ENCODE measurements at places on chromosomes 5 and 9. TPM values are rescaled to one million over a fixed set of nuclear protein-coding genes. Genes with fewer than 3 reads are reported as not detected.

Gene LECT2
- not detected for total RNA-seq

Gene GLRA1
- total RNA-seq = not detected

Gene HTR1A
- total RNA-seq = not detected

Gene ITGA2
- 5.0 TPM for total RNA-seq

Gene PIP5KL1
- 1.3 TPM for total RNA-seq

Gene ADAM19
- total RNA-seq = 29.2 TPM

Gene PCDHA6
- 0.83 TPM for total RNA-seq

Gene FAM78A
- 4.0 TPM for total RNA-seq

Gene ADGRD2
- total RNA-seq = not detected

Gene GPR150
- 0.92 TPM for total RNA-seq

Gene GFRA3
- total RNA-seq = 8.4 TPM

Gene ADRB2
- 4.2 TPM for total RNA-seq

Gene TAF11L11
- total RNA-seq = not detected

Gene WNT8A
- not detected for total RNA-seq

DNA sequence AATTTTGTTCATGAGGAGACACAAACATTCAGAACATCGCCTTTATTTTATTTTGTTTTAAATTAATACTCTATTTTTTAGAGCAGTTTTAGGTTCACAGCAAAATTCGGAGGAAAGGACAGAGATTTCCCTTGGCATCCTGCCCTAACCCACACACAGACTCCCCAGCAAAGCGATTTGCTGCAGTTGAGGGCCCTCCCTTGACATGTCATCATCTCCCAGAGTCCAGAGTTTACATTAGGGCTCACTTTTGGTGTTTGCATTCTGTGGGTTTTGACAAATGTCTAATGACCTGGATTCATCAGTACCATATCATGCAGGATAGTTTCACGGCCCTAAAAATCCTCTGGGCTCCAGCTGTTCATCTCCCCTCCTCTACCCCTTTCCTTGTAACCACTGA lies 33.6 kb upstream of the COL5A1 start:
- no peak for DNase-seq

GRCh38 chr5:154494036-154494435 lies 16.0 kb upstream of the HAND1 start:
- DNase-seq = no peak

GRCh38 chr5:18048449-18048848 lies 414.2 kb downstream of the TAF11L14 start:
- DNase-seq = no peak

GRCh38 chr9:126421567-126422428 lies 95.2 kb downstream of the MVB12B start:
- DNase-seq = no peak

- no peak for DNase-seq
Observed at GRCh38 chr9:69276775-69277174, 48.2 kb upstream of the ENTREP1 start.

DNA sequence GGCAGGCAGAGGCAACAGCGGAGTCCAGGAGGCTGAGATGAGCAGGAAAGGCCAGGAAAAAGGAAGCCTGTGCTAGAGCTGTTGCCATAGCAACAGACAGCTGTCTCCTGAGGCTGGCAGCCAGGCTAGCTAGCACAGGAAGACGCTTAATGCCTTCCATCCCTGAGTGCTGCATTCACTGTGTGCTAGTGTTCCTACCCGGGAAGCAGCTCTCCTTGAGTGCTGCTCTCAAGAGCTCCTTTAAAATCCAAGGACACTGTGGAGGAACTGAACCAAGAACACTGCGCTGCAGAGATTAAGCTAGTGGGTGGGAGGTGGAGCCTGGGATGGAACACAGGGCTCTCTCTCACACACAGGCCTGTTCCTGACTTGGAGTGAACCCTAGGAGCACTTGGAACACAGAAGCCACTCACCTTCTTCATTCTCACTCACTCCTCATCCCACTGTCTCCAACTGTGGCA lies 53.5 kb upstream of the IL7R start:
- DNase-seq = no peak

GRCh38 chr9:17476401-17476800 lies 102.5 kb upstream of the SH3GL2 start:
- no peak for DNase-seq

- DNase-seq = no peak
Observed at GRCh38 chr5:158937381-158937952, 162.2 kb downstream of the EBF1 start.

GRCh38 chr9:92563116-92564100 lies 27.6 kb upstream of the ECM2 start:
- DNase-seq = no peak

DNA sequence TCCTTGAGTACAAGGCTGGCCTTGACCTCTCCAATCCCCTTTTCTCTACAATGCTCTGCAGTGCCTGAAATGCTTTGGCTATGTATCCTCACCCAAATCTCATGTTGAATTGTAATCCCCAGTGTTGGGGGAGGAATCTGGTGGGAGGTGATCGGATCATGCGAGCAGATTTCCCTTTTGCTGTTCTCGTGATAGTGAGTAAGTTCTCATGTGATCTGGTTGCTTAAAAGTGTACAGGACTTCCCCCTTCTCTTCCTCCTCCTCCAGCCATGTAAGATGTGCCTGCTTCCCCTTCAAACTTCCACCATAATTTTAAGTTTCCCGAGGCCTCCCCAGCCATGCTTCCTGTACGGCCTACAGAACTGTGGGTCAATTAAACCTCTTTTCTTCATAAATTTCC lies 28.5 kb upstream of the AKNA start:
- no peak for DNase-seq

GRCh38 chr9:120876842-120877240 lies at the start of gene PHF19:
Gene PHF19, minus strand, starts transcription at chr9:120877188. Its CDS starts 2,447 bp downstream, at chr9:120874741.
- DNase-seq = no peak

DNA sequence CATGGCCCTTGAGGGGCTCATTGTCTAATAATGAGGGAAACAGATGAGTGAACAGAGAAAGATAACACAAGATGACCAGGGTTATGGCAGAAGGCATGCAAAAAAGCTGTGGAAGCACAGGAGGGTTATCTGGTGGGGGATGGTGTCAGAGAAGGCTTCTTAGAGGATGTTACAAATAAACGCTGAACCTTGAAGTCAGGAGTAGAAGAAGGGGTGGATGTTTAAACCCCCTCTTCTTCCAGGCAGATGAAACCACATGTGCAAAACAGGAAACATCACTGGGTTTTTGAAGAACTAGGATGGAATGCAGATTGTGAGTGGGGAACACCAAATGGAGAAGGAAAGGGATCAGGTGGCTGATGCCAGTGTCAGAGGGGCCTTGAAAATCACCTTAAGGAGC lies 41.8 kb upstream of the NR5A1 start:
- no peak for DNase-seq

DNA sequence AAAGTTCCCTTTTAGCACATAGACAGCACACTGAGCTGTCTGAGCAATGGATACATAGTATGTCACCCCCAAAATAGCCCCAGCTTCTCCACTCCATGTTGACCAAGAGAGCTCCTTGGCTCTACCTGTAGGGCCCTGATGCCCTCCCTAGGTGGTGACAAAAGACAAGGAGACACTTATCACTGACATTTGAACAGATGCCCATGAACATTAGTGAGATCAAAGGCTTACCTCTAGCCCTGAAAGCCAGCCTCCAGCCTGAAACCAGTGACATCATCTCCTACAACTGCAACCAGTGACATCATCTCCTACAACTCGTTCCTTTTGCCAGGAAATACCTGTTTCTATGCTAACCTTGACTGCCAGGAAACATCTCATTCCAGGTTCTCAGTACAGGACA lies 122.7 kb downstream of the FSTL4 start:
- no peak for DNase-seq

- no peak for DNase-seq
Observed at GRCh38 chr9:111662576-111663300, 1.3 kb downstream of the GNG10 start.

GRCh38 chr5:32022638-32023037 lies 151.5 kb downstream of the GOLPH3 start:
- no peak for DNase-seq

- DNase-seq = no peak
Observed at GRCh38 chr9:37587521-37587920, 4.9 kb downstream of the TOMM5 start.

DNA sequence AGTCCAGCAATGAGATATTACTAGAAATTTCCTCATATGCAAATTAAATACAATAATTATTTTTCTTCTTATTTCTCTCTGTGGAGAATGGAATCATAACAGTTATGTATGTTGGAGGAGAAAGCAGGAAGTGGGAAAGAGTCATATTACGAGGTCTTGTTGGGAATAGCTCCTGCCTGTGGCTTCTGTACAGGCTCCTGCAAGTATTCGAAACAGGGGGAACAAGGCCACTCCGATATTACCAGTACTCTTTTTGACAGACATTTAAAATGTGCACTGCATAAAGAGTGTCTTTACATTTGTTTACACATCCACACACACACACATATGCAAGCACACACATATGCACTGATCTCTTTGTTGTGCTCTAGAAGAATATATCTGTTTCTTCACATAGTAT lies 812.0 kb upstream of the ZNF608 start:
- DNase-seq = no peak

All from esophagus muscularis mucosa (tissue), 4 donors.